Spleen (tissue), 13 donors: ENCODE measurements at places on chromosomes 11 and 22. TPM values are rescaled to one million over a fixed set of nuclear protein-coding genes. Genes with fewer than 3 reads are reported as not detected.

DNA sequence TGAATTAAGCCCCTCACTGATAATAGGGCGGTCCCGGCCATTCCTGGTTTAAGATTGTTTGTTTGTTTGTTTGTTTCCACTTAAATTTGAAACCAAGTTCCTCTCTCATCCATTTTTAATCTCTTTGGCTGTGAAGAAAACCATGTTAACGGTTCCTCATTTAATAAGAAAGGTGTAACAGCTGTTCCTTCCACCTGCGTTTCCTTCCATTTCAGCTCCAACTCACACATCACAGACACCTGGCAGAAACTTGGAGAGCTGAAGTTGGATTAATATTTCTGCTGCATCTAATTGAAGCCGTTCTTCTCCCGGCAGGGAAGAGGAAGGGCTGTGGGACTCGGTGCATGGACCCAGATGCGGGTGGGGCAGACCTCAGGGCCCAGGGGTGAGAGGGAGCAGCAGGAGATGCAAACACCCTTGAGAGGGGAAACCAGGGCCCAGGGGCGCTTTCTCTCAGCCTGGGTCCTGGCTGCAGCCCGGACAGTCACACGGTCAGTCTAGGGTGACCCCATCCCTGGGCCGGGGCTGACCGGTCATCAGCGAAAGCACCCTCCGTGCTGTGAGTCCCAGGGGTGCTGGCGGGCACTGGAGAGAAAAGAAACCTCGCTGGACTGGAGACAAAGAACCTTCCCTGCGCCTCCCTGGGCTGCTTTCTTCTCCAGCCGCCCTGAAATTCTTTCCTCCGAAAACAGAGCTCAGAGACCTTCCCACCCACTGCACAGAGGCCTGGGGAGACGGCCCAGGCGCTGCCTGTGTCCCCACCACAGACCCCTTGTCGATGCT, 242.0 kb downstream of the BRD1 start:
- no peaks in the 10 kb centered on the region for H3K27me3 ChIP-seq
- peaks cover 3% of the 10 kb centered on the region for H3K4me1 ChIP-seq
- H3K4me3 ChIP-seq, result no peak overlapping the region
- no peaks in the 10 kb centered on the region for H3K36me3 ChIP-seq

DNA sequence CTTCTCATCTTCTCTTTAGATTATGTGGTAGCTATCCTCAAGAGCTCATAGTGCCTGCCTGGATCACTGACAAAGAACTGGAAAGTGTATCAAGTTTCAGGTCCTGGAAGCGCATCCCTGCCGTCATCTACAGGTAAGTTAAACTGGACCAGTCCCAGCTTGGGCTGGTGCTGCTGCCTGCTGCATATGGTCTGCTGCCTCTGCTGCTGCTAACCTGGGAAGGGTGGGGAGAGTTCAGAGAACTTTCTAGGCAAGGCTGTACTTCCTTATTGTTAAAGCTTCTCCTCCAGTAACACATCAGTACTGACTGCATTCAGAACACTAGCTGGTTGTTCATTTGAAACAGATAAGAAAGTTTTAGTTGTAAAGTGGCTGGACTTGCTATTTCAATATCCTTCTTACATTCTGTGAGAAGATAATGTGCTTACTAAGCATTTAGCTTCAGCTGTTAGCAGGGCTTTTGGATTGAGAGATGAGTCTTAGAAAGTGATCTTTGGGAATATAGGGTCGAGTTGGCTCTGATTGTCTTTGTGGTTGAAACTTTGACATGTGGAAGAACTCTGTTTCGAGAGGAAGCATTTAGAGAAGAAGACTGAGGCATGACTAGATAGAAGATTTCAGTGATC, 77.3 kb upstream of the HORMAD2 start:
- H3K4me1 ChIP-seq, result peaks cover 6% of the 10 kb centered on the region
- DNase-seq, result no peak
- no peaks in the 10 kb centered on the region for H3K27me3 ChIP-seq
- no peak overlapping the region for H3K27ac ChIP-seq

DNA sequence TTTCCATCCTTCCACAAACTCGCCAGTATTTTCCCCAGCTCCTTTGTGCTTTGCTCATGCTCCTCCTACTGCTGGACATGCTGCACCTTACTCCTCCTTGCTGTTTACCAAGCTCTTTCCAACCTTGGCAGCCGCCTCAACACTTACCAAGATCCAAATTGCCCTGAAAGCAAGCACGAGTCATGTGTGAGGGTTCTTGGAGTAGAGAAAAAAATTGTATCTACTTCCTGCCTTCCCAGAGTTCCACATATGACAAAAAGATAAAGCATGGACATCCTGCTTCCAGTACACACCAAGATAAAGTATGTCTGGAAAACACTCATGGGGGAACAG, 767.5 kb downstream of the NTM start:
- DNase-seq, result no peak
- H3K27me3 ChIP-seq, result no peaks in the 10 kb centered on the region
- no peak overlapping the region for H3K4me3 ChIP-seq
- H3K4me1 ChIP-seq, result no peaks in the 10 kb centered on the region

- no peaks in the 10 kb centered on the region for H3K4me1 ChIP-seq
- no peaks in the 10 kb centered on the region for H3K27me3 ChIP-seq
- no peak overlapping the region for H3K27ac ChIP-seq
- DNase-seq, result no peak
Observed at GRCh38 chr11:33072465-33072864, 33.1 kb downstream of the TCP11L1 start.

- no peak for DNase-seq
- no peak overlapping the region for H3K27ac ChIP-seq
- no peaks in the 10 kb centered on the region for H3K27me3 ChIP-seq
- H3K4me1 ChIP-seq, result peaks cover 2% of the 10 kb centered on the region
- H3K36me3 ChIP-seq, result no peaks in the 10 kb centered on the region
- no peak overlapping the region for H3K4me3 ChIP-seq
Observed at GRCh38 chr11:15213471-15214231, 98.9 kb downstream of the INSC start.

GRCh38 chr11:76139314-76139713, 67.0 kb downstream of the WNT11 start:
- no peaks in the 10 kb centered on the region for H3K4me1 ChIP-seq
- H3K4me3 ChIP-seq, result no peak overlapping the region
- H3K27me3 ChIP-seq, result no peaks in the 10 kb centered on the region
- H3K36me3 ChIP-seq, result peaks cover 27% of the 10 kb centered on the region
- DNase-seq, result no peak
- H3K27ac ChIP-seq, result no peak overlapping the region

DNA sequence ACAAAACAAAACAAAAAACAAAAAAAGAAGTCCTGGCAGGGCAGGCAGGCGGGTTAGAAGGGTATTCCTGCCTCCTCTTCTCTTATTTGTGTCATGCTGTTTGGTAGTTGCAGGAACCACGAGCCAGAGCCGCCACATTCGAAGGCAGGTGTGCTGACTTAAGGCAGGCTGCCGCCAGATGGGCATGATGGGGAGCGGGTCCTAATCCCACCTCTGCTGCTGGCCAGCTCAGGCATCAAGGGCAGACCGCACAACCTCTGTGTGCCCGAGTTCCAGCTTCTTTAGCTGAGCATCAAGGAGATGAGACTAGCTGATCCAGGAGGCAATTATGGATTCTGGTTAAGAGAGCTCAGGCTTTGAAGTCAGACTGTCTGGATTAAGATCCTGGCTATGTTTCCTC, 12.1 kb downstream of the OAF start:
- no peaks in the 10 kb centered on the region for H3K27me3 ChIP-seq
- peaks cover 97% of the 10 kb centered on the region for H3K4me1 ChIP-seq
- no peak overlapping the region for H3K4me3 ChIP-seq
- H3K36me3 ChIP-seq, result no peaks in the 10 kb centered on the region
- peak overlapping the region; percentile 52 for H3K27ac ChIP-seq
- peak; percentile 67 for DNase-seq

- no peaks in the 10 kb centered on the region for H3K36me3 ChIP-seq
- peaks cover 22% of the 10 kb centered on the region for H3K27me3 ChIP-seq
- no peaks in the 10 kb centered on the region for H3K4me1 ChIP-seq
- no peak within 1 kb of the TSS for H3K4me3 ChIP-seq
- H3K27ac ChIP-seq, result no peak within 1 kb of the TSS
- no peak for DNase-seq
Observed at GRCh38 chr11:72673943-72674828, at the start of gene PDE2A. TSS of gene PDE2A (minus strand) at chr11:72674422. CDS start at chr11:72674207, 215 bp downstream.

DNA sequence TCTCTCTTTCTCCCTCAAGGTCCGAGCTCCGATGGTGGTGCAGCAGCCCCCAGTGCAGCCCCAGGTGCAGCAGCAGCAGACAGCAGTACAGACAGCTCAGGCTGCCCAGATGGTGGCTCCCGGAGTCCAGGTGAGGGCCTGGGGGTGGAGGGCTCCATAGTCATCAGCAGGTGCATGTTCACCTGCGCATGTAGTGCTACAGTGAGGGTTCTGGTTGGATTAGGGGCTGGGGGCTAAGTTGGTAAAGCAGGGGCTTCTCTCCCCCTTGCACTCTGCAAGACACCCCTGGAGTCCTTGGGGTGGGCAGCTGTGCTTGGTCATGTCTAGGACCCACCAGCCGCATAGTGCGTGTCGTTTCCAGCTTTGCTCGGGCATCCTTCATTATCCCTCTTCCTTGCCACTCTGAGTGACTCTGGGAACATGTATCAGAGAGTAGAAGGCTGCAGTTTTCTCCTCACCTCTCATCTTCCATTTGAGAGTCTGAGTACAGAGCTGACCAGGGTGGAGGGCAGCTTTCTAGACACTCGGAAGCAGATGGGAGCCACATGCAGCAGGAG, 61.2 kb downstream of the MED15 start:
- H3K27ac ChIP-seq, result peak overlapping the region; percentile 20
- peaks cover 3% of the 10 kb centered on the region for H3K36me3 ChIP-seq
- no peak overlapping the region for H3K4me3 ChIP-seq

DNA sequence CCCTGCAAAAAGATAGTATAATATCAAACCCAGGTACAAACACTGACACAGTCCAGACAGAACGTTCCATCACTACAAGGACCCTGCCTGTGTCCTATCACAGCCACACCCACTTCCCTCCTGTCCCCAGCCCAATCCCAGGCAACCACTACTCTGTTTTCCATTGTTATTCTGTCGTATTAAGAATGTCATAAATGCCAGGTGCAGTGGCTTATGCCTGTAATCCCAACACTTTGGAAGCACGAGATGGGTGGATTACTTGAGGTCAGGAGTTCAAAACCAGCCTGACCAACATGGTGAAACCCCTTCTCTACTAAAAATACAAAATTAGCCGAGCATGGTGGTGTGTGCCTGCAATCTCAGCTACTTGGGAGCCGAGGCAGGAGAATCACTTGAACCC, 89.0 kb downstream of the TRMU start:
- no peak overlapping the region for H3K4me3 ChIP-seq
- no peaks in the 10 kb centered on the region for H3K36me3 ChIP-seq
- no peaks in the 10 kb centered on the region for H3K4me1 ChIP-seq
- H3K27ac ChIP-seq, result no peak overlapping the region
- H3K27me3 ChIP-seq, result no peaks in the 10 kb centered on the region

The MAPK8IP1 gene
- 3.4 TPM for total RNA-seq

The SMCO4 gene
- 74.1 TPM for total RNA-seq

The HOATZ gene
- not detected for total RNA-seq
